Fibroblast of gingiva (primary cell): ENCODE measurements at places on chromosomes 3 and 15.
A peak's percentile ranks its signal among the peaks of the same experiment; 100 is the strongest.

- peak; percentile 3 for DNase-seq
Measured at GRCh38 chr3:3170998-3171397, 8.5 kb downstream of the CRBN start.

DNA sequence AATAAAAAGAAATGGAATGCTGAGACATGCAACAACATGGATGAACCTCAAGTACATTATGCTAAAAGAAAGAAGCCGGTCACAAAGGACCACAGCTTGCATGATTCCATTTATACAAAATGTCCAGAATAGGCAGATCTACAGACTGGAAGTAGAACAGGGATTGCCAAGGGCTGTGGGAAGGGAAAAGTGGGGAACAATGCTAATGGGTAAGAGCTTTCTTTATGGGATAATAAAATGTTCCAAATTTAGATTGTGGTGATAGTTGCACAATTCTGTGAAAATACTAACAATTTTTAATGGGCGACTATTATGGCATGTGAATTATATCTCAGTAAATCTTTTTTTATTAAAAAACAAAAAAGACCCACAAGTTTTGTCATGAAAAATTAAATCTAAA lies 106.2 kb downstream of the TMCO5A start:
- DNase-seq, result no peak

DNA sequence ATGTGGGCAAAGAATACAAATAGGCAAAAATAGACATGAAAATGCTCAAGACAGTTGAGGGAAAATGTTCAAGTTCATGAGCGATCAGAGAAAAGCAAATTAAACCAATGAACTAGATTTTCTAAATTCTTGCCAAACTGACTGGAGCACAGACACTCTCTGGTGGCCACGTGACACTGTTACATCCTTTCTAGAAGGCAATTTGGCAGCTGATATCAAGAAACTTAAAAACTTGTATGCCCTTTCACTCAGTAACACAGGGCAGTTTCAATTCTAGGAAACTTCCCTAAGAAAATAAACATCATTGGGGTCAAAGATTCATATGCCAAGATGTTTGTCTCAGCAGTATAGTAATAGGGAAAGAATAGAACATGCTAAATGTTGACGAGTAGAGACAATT lies 52.2 kb downstream of the ABHD5 start:
- DNase-seq, result peak; percentile 69

DNA sequence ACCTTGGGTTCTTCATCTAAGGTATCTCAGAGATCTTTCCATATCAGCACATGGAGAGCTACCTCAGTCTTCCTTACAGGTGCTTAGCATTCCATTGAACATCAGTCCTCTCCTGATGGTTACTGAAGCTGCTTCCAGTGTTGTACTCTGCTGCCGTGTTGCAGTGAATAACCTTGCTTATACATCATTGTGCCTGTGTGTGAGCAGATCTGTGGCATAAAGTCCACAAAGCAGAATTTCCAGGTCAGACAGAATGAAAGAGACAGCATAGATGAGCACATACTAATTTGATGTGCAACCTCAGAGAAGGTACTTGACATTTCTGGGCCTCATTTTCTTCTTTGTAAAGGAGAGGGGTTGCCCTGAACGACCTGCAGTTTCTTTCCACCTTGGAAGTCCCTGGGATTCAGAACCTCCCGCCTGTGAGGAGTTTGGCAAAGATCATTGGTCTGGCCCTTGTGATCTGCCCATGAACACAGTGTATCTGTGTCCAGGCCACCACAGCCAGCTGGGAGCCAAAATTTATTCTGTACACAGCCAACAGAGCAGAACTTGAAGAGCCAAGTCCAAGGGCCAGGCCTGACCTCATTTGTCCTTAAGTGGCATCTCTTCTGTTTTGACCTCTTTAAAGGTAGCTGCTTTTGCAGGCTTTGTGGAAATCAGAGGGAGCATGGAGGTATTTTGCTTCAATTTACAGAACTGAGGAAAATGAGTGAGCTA lies 57.2 kb upstream of the SLC7A14 start:
- no peak for DNase-seq

DNA sequence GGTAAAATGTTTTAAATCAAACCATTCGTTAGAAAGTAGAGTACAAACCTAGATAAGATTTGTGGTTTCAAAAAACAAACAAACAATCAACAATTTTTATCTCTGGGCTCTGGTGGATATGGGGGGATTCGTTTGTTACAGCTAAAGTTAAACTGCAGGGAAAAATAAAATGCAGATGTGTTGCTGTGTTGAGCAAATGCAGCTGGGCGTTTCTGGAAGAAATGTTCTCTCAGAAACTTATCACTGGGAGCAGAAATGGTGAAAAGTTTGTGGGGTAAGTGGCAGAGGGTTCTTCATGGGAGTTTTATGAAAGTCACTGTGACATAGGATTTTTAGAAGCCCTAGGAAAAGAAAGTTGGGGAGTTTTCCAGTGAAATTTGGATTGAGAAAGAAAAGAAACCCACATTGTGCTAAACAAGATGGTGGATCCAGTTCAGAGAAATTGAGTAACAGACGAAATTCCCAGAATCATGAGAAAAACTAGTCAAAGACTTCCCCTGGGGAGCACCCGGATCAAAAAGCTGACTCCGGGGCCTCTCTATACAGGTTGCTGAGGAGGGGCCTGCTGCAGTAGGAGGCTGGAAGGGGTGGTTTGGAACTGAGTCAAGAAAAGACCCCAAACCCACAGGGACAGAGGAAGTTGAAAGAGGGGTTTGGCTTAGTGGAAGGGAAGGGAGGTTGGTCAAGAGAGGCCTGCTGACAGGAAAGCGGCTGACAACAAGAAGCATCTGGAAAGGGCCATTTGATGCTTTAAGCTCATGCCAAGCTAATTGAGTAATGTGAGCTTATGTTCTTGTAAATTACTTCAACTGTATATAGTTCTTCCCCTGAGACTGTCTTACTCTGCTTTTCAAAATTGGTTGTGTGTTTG lies 108.7 kb downstream of the RARB start:
- DNase-seq, result peak; percentile 19

- no peak for DNase-seq
Measured at GRCh38 chr15:37740623-37741141, 193.8 kb upstream of the TMCO5A start.

DNA sequence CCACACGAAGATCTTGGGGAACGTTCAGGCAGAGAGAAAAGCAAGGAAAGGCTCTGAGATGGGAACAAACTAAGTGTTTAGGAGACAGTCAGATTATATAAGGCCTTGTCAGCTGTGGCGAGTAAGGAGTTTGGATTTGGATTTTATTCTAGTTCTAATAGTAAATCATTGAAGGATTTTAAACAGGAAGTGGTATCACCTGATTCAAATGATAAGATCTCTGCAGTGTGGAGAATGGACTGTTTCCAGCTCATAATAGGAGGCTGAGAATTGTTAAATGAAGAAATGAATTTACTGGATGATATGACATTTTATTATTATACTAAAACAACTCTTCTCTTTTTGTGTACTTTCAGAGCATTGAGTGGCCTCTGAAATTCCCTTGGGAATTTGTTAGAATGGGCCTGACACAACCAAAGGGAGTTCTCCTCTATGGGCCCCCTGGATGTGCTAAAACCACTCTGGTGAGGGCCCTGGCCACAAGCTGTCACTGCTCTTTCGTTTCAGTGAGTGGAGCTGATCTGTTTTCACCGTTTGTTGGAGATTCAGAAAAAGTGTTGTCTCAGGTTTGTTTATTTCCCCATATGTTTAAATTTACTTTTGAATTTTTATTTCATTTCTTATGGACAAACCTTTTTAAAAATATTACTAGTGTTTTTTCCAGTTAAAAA lies 36.0 kb upstream of the GATM start:
- no peak for DNase-seq

GRCh38 chr15:86649277-86649676 lies 569.6 kb downstream of the AGBL1 start:
- no peak for DNase-seq

DNA sequence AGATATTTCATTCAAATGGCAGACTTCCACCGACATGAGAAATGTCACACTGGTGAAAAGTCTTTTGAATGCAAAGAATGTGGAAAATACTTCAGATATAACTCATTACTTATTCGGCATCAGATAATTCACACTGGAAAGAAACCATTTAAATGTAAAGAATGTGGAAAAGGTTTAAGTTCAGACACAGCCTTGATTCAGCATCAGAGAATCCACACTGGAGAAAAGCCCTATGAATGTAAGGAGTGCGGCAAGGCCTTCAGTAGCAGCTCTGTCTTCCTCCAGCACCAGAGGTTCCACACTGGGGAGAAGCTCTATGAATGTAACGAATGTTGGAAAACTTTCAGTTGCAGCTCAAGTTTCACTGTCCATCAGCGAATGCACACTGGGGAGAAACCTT lies 8.6 kb upstream of the ZNF621 start:
- no peak for DNase-seq

DNA sequence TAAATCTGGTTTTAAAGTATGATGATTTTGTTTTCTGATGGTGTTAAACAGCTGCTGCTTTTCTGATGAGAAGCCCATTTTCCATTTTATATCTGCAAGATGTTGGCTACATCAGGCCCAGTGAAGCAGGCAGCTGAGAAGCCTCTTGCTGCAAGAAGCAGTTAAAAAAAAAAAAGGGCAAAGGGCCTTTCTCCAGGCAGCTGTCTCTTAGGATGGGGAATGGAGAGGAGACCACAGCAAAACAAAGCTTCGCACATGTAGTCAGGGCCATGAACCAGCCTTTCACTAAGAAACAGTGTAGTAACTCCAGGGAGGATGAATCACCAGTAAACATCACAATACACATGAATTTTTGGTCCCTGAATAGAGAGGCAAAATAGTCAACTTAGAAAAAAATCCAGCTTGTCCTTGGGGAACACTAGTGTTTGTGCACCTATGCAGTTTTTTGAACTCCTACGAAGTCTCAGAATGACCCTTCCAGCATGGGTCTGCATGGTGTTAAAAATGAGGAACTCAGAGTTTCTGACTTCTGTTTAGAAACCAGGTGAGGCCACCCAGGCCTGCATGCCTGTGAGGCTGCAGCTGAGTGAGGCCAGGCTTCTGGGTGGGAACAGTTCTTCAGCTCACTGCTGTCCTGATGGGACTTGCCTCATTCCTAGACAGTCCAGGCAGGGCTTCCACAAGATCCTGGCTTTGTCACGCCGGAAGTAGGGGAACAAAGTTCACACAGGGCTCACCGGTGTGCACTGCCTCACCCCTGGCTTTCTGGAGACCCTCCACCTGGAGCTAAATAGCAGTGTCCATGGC lies 518.7 kb downstream of the MCTP2 start:
- DNase-seq, result no peak

DNA sequence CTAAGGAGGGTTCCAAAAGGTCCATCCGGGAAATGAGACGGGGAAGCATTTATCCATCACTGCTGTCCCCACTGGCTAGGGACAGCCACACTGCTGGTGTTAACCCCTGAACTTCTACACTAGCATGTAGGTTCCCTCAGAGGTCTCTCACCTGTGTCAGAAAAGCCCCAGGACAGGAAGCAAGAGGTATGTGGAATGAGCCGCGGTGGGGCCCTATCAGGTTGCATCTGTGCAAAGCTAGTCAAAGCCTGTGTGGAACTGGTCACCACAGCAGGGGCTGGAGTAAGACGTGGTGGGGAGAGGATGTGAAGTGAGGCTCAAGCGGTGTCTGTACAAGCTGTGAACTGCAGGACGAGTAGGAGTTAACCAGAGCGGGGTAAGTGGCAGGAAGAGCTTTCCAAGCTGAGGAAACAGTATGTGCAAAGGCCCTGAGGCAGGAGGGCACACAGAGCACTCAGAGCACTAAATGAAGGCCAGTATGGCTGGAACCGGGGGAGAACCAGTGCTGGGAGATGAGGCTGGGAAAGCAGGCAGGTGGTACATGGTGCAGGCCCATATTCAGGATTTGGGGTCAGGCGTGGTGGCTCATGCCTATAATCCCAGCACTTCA lies 57.8 kb downstream of the MEGF11 start:
- DNase-seq, result no peak

DNA sequence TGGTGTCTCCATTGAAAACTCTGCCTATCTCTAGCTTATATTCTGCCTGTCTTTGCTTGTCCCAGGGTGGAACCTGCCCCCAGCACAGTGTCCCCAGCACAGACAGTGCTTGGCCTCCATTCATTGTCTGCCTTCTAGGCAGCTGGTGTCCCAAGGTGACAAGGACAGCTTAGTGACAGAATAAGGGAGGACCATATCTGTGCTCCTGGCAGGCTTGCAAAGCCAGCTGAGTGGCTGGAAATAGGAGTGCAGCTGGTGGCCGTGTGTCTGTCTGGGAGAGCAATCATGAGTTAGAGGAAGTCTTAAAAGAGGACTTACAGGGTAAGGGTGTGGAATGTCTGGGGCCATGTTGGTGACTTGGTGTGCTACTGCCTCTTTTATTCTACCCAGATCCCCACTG lies 33.4 kb downstream of the SCN5A start:
- no peak for DNase-seq

GRCh38 chr3:149366941-149367840 lies 10.3 kb downstream of the TM4SF1 start:
- no peak for DNase-seq

GRCh38 chr3:172577987-172578570 lies 54.8 kb upstream of the TNFSF10 start:
- DNase-seq, result no peak

- no peak for DNase-seq
Measured at GRCh38 chr3:137582484-137582883, 181.6 kb upstream of the SOX14 start.

- DNase-seq, result peak; percentile 21
Measured at GRCh38 chr3:87350367-87351199, 74.2 kb upstream of the POU1F1 start.

DNA sequence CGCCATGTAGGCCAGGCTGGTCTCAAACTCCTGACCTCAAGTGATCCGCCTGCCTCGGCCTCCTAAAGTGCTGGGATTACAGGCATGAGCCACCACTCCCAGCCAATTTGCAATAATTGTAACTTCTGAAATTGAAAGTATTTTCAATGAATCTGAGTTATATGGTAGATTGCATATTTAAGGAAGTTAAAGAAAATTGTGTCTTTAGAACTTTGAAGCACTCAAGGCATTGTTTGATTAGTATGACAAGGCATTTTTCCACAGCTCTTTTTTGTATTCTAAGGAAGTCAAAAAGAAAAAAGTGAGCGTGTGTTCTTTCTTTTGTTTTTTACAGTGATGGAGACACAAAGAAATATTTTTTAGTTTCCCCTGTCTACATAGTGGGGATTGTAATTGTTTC lies 15.7 kb upstream of the RPLP1 start:
- no peak for DNase-seq

GRCh38 chr15:92869263-92869940 lies 30.7 kb upstream of the CHD2 start:
- peak; percentile 55 for DNase-seq

DNA sequence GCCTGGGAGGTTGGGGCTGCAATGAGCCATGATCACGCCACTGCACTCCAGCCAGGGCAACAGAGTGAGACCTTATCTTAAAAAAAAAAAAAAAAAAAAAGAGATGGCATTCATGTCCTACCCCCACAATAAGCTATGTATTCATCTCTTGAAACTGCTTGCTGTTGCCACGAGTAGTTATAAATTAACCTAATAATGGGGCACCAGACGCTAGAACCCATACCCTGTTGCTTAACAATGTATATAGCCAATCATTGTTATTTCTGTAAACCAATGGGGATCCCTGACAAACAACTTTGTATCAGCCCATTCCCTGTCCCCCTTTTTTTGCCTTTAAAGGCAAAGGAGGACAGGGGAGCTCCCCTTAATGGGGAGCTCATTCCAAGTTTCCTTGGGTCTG lies 2.8 kb upstream of the LACTB start:
- DNase-seq, result no peak

GRCh38 chr3:104768886-104769285 lies 597.8 kb upstream of the ALCAM start:
- DNase-seq, result no peak
